ENCODE measurements at places on chromosomes 11 and 22.
A peak's percentile ranks its signal among the peaks of the same experiment; 100 is the strongest.

GRCh38 chr11:102494216-102494615, 36.3 kb downstream of the MMP7 start:
- DNase-seq = no peak

DNA sequence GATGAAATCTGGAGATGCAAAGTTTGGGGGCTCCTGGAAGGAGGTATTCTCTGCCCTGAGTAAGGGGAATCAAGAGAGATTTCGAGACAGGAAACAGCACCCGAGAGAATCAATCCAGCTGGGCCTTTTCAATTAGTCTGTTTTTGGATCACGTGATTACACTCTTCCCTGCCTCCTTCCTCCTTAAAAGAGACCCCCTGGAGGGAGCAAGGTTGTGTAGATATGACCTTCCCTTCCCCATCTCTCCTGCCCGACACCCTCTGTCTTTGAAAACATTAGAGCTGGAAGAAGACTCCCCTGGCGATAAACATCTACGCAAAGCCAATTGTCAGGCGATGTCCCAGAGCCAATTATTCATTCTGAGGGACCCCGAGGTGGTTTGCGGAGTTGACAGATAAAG, 407.9 kb downstream of the MIAT start:
- DNase-seq = no peak

DNA sequence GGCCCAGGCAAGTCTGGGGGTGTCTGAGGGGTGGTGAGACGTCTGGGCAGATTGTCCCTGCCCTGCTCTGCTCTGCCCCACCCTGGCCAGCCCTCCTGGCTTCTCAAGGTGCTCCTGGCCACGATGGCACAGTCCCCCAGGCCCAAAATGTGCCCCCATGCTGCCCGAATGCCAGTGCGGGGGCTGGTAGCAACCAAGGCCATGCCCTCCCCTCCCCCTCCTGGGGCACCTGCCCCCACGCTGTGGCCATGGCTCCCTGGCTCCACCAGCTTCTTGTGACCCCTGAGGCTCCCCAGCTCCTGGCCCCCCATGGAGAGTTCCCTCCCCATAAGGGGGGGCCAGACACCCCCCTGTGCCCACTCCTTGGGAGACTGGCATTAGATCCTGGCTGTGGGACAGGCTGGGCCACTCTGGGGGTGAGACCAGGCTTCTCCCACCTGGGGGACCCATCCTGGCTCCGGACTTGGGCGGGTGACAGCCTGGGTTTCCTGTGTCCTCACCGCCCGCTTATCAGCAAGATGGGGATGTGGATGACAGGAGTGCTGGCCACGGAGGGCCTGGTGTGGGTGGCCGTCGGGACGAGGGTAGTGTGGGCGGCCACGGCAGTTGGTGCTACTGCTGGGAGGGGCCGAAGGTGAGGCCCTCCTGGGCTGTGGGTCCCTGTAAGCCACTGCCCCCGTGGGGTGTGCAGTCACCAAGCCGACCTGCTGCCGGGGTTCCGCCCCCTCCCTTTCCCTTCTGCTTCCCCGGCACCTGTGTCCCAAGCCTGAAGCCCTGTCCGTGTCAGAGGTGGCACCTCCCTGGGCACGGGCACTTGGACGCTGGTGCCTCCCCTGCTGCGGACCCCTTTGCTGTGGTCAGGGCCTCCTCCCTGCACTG, 15.9 kb upstream of the MUC6 start:
- peak; percentile 12 for DNase-seq

GRCh38 chr22:24485608-24486007, 9.5 kb upstream of the UPB1 start:
- no peak for DNase-seq

DNA sequence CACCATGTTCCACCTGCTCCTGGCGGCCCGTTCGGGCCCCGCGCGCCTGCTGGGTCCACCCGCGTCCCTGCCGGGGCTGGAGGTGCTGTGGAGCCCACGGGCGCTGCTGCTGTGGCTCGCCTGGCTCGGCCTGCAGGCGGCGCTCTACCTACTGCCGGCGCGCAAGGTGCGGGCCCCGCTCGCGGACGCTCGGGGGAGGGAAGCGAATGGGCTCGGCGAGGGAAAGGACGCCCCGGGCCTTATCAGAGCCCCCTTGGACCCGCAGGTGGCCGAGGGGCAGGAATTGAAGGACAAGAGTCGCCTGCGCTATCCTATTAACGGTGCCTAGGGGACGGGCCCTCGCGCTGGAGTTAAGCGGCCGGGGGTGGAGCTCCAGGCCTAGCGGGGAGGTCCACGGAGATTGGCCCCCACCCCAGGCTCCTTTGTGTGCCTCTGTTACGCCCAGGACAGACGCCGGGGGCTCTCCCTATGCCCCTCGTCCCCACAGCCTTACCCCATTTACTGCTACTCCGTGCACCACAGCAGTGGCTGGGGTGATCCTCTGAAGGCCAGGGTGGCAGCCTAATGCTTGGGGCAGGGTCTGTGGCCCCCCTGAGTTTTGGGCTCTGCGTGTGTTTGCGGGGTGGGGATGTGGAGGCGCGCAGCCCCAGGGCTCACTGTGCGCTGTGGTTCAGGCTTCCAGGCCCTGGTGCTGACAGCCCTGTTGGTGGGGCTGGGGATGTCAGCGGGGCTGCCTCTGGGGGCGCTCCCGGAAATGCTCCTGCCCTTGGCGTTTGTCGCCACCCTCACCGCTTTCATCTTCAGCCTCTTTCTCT, 1.1 kb downstream of the TM7SF2 start:
- DNase-seq = peak; percentile 82

DNA sequence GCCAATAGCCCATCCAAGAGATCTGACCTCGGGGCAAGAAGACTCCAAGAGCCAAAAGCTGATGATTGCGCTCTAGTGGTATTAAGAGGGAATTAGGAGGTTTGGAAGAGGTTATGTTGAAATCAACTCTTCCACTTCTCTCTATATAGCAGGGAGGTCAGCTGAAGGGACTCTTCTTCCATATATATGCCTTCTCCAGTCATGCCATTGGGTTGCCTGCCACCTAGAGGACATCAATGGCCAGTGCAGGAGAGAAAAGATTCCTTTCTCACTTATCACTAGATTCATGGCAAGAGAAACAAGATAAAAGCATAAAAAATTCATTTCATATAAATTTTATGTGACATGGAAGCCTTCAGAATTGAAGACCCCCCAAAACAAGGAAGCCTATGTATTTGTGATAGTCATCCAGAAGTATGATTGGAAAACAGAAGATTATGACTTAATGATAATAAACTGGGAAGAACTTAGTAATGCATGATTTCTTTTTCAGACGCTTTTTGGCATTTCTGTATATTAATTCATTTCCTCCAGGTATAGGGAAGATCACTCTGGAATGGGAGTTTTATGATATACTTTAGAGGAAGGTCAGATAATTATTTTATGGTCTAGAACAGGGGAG, 435.1 kb upstream of the DDI1 start:
- peak; percentile 18 for DNase-seq

DNA sequence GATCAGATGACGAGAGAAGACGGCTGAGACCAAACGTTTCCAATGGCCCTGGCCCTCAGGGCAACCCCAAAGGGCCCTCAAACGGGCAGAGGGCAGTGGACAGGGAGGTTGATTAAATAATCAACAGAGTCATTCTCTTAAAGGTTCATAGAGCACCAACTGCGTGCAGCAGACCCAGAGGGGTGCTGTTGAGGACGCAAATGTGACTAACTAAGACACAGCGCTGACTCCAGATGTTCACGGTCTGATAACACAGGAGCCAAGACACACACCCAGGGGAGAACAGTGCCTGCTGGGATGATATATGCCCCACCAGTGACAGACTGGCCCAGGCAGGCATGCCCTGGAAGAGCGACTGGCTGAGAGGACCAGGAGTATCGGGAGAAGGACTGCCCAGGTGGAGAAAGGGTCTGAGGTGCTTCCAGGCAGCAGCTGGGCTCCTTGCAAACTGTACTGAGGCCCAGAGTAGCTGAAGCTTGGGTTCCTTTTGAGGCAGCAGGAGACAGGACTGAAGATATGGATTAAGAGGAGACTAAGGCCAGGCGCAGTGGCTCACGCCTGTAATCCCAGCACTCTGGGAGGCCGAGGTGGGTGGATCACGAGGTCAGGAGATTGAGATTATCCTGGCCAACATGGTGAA, 7.7 kb downstream of the VWCE start:
- DNase-seq = no peak

DNA sequence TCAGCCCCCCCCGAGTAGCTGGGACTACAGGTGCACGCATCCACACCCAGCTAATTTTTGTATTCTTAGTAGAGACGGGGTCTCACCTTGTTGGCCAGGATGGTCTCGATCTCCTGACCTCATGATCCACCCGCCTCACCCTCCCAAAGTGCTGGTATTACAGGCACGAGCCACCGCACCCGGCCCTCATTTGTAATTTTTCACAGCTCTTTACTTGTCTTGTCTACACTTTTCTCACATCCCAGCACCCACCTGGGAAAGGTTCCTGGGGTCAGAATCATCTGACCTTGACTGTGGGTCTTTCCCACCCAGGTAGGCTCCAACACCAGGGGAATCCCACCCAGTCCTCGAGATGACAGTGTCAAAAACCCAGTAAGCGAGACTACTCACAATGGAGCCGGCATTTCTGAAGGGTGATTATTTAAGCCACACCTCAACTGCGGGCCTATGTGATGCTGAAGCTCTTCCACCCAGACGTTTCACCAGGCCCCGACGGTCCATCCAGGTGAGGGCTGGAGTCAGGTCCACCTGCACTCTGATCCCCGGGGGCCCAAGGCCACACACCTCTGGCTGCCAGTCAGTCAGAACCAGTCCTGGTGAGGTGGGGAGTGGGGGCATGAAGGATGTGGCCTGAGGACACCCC, 23.4 kb downstream of the CELSR1 start:
- no peak for DNase-seq
